ENCODE measurements at places on chromosomes 2 and 18. TPM values are rescaled to one million over a fixed set of nuclear protein-coding genes. Genes with fewer than 3 reads are reported as not detected.

DNA sequence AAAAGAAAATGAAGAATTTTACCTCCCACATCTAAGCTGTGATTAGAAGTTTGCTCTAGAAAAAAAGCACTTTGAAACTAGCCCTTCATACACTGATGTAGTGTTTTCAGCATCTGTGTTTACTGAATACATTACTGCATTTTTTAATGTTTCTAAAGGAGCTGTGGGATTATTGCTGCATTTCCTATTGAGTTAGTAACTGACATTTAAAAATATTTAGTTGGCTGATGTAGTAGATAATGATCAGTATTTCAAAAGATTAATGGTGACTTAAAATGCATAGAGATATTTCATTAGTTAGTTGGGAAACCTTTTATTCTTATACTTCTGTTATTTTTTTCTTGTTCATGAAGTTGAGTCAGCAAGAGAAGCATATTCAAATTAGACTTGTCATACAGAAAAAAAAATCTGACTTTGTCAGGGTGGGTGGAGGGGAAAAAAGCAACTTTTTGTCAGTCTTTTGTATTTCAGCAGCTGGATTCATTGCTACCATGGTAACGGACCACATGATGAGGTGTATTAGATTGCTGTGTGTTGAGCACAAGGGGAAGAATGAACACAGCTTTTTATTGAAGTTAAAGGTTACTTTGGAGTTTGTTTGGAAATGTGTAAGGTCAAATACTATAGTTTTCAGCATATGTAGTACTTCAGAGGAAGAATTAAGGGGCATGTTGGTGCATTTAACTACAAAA is at the start of gene DTNA:
TSS of gene DTNA (plus strand) at position 549 of the 692 bp plus-strand sequence. CDS start 45,679 bp downstream, outside the sequence.
- no peak for DNase-seq

TMEM178A gene
- total RNA-seq: 1.6 TPM

DNA sequence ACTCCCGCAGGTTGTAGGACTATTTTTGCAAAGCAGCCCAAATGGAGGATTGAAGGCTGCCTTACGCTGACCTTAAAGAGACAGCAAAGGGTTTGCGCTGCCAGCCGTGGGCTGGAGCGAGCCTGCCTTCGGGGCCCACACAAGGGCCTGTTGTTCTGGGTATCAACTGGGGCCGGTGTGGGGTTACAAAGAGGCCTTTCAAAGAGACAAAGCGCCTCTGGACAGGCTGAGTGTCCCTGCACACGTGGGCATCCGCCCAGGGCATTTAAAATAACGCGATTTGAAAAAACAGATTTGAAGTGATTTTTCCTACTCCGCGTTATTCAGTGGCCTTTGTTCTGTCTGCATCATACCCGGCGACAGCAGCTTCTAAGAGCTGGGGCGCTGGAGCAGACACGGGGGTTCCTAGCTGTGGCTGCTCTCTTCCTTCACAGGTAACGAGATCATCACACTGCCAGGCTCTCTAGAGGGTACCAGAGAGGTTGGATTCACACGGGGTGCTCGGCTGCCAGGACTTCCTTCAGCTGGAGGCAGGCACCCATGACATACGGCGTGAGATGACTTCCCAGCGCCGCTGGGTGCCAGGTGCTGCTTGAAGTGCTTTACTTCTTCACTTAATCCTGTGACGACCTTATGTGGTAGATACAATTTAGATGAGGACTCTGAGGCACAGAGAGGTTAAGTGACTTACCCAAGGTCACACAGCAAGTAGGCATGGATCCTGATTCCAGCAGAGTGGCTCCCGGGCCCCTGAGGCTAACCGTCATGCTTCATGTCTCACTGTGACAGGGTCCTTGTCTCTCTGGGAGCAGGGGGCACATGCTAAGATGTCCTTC is 32.2 kb downstream of the MAL start:
- DNase-seq: no peak

GRCh38 chr2:26598336-26598995 is 42.7 kb downstream of the CIB4 start:
- no peak for DNase-seq

GULP1 gene
- 14.1 TPM for total RNA-seq

DNA sequence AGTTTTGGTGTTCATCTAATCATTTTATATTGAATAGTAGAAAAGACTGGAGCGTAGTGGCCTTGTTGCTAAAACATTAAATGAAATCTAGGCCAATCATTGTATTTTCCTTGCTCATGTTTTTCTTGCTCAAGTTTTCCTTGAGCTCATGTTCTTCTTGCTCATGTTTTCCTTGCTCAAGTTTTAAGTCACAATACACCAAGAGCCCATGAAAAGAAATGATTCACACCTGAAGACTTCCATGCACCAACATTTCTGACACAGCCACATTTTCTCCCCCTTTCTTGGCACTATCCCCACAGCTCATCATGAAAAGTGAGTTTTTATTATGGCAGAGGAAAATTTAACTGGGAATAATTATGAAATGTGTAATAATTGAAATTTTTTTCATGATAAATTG is 92.0 kb downstream of the LRP1B start:
- DNase-seq: no peak

OSBPL6 gene
- total RNA-seq: 2.0 TPM
